H1 (cell line): ENCODE measurements at places on chromosomes 12 and 14. TPM values are rescaled to one million over a fixed set of nuclear protein-coding genes. Genes with fewer than 3 reads are reported as not detected.

DNA sequence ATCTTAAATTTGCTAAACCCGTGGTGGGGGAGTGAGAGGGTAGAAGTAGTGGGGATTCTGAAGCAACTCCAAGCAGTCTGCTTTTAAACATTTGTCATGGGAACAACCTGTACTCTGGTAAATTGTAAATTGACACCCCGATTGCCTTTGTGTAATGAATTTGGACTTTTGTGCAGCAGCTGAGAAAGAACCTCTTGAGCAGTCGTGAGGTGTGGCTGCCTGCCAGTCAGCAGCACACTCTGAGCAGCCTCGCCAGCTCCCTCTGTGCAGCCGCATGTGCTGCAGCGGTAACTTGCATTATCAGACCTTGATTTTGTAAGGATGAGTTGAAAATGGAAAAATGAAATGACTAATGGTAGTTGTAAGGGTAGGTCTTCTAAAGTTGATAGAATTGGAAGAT lies 74.3 kb downstream of the SUSD6 start:
- DNase-seq: no peak

DNA sequence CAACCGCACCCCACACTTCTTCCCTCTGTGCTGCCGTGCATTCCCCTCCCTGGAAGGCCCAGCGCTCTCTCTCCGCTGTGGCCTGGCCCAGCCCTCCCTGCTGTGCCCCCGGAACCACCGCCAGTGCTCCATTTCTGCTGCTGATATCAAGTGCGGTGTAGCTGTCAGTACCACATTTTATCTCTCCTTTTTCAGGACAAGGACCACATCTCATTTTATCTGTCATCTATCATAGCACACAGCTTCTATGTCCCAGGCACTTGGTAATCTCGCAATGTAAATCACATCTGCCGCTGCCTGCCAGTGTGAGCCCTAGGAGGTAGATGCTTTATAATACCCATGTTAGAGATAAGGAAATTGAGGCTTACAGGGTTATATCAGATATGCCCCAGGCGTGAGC lies 18.3 kb downstream of the IL31 start:
- no peak for DNase-seq

DNA sequence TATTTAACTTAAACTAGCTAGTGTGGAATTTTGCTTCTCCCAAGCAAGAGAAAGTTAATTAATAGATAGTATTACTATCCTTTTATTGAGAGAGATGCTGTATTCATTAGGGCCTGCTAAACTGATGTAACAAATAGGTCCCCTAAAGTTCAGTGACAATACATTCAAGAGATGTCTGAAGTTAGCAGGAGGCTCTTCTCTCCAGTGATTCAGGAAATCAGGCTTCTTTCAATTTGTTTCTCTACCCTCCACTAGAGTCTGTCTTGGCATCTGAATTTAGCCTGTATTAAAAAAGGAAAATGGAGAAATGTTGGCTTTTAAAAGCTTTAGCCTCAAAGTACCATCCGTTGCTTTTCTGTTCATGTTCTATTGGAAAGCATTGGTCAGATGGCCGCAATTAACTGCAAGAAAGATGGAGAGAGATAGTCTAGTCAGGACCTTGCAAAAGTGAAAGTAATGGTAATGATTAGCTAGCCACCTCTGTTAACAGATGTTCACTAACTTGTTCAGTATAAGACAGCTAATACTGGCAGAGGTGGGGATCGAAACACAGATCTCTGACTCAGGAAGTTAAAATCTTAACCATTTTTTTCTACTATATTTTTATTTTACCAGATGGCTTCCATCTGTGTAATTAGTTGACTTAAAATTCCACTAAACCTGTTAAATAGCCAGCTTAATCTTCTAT lies 786.8 kb downstream of the TMTC2 start:
- DNase-seq: no peak

GRCh38 chr12:111268738-111269572 lies 99.9 kb downstream of the PHETA1 start:
- peak; percentile 81 for DNase-seq

Gene C12orf60
- 1.2 and 1.5 TPM in 2 replicates for total RNA-seq

GRCh38 chr14:63179383-63179782 lies 24.9 kb upstream of the RHOJ start:
- no peak for DNase-seq

GRCh38 chr12:26318661-26319068 lies 123.3 kb downstream of the SSPN start:
- peak; percentile 2 for DNase-seq

GRCh38 chr12:23906329-23906728 lies 43.1 kb downstream of the SOX5 start:
- no peak for DNase-seq

Gene RAD51AP1
- 42.4 and 48.3 TPM in 2 replicates for total RNA-seq

DNA sequence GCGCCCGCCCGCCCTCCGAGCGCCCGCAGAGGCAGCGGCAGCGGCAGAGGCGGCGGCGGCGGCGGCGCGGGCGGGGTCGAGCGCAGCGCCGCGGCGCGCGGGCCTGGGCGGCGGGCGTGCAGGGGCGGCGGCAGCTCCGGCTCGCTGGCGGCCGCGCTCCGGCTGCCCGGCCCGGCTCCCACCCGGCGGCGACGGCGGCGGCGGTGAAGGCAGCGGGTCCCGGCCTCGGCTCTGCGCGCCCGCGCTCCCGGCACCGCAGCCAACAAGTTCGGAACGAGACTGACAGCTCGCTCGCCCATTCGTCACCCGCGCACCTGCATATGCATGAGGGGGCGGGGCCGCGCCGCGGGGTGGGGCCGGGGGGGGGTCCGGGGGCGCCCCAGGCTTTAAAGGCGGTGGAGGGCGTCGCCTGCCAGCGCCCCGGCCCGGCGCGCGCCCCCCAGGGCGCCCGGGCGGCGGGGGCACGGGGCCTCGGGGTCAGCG lies at the start of gene JAG2:
TSS of gene JAG2 (minus strand) at position 281 of the 483 bp plus-strand sequence. CDS start 356 bp downstream, outside the sequence.
- no peak for DNase-seq

DNA sequence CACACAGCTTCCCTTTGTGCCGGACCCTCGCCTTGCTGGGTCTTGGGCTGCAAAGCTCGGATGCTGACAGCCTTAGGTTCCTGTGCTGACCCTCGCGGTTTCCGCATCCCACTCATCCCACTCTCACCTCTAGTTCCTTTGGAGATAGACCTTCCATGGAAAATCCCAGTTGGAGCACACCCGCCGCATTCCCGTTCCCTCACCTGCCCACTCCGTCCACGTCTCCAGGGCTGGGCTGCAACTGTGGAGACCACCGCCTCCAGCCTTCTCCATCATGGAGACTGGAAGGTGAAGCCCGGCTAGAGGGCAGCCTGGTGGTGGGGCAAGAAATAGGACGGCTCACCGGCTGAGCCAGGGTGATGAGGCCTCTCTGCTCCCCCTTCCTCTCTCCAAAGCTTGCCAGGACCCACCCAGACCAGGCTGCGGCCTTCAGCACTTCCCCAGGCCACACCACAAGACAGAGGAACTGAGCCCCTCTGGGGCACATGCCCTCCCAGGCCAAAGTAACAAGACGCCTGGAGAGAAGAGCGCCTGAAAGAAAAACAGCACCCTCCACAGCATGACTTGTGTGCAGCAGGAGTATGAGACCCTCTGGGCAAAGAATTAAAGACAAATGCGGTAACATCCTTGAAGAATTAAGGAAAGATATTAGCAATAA lies 15.0 kb downstream of the TMEM121 start:
- DNase-seq: no peak

GRCh38 chr12:8508910-8509841 lies 4.1 kb upstream of the CLEC4D start:
- no peak for DNase-seq

Gene NUDT14
- 33.3 and 33.6 TPM in 2 replicates for total RNA-seq

DNA sequence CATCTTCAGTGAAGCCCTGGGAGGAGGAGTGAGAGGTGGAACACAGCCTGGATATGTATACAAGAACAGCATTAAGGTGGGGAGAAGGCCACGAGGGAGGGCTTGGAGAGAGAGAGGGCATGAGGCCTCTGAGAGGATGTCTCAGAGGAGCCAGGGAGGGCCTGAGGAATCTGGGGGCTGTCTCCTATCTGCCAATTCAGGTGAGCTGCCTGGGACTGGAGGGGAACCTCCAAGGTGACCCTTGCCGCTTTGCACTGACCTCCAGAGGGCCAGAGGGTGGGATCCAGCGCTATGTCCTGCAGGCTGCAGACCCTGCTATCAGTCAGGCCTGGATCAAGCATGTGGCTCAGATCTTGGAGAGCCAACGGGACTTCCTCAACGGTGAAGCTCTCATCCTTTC lies 4.4 kb downstream of the ARHGEF25 start:
- no peak for DNase-seq

Gene PARP11
- 12.8 and 13.3 TPM in 2 replicates for total RNA-seq

- no peak for DNase-seq
Observed at GRCh38 chr12:132063491-132063890, 80.6 kb downstream of the DDX51 start.

DNA sequence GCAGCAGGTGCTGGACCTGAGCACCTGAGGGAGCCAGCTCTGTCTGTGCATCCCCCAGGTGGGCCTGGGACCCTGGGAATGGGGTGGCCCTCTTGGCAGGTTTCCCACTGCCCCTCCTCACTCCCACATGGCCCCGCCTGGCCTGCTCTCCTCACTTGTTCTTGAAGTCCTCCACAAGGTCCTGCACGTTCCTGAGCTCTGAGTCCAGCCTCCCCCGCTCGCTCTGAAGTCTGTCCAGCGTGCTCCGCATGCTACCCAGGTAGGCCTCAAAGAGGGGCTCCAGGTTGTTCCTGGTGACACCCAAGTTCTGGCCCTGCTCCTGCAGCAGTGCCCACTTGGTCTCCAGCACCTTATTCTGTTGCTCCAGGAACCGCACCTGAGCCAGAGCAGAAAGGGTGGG lies 2.9 kb downstream of the KRT79 start:
- DNase-seq: no peak

DNA sequence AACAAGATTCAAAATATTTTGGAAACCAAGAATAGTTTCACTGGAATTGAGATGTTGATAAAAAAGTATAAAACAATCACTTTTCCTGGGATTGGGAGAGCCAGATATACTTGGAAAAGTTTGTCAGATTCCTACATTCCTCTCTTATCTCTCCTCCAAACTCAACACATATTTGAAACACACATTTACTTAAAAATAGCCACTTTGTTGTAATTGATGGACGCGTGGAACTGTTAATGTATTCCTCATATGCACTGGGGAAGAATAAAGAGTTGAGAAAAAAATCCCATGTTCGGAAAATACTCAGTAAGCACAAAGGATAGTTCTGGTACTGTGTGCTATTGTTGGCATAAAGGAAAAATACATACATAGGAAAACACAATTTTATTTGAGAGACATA lies 195.6 kb upstream of the FLRT2 start:
- no peak for DNase-seq

DNA sequence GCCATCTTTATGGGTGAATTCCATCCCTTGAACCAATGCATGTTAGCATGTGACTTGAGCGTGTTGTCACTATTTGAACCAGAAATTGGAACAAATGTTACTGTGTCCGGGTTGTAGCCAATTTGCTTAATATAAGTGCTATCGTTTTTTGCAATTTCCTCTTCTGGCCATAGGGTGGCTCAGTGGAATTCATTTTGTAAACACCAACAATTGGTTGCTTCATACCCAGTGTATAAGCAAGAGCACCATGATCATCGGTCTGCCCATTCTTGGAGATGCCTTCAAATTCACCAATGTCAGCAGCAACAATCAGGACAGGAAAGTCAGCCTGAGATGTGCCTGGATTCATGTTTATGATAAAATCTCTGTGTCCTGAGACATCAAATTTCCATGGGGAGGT lies 5.0 kb upstream of the NEDD1 start:
- no peak for DNase-seq

Gene CLEC4C
- total RNA-seq: 0.76 TPM in 1 of 2 replicates, not detected in the other

GRCh38 chr12:76679778-76680177 lies 84.1 kb upstream of the ZDHHC17 start:
- no peak for DNase-seq

GRCh38 chr14:100332797-100333196 lies 9.7 kb downstream of the SLC25A47 start:
- DNase-seq: no peak

Gene TCL1A
- 0.35 and 0.65 TPM in 2 replicates for total RNA-seq

- no peak for DNase-seq
Observed at GRCh38 chr12:122049827-122050226, 28.1 kb downstream of the BCL7A start.

- DNase-seq: no peak
Observed at GRCh38 chr14:89158701-89159100, 258.3 kb downstream of the FOXN3 start.

DNA sequence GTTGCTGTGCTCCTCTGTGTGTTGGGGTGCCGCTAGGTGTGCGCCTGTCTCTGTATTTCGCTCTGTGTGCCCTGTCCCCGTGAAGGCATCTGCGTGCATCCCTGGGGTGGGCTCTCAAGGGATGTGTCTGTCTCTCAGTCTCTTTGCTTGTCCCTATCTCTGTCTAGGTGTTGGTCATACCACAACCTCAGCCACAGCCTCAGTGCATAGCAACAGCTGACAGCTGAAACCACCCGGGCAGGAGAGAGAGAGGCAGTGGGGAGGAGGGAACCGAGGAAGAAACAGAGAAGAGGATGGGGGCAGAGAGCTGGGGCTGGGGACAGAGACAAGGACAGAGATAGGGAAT lies 953 bp upstream of the NXPH4 start:
- DNase-seq: no peak

- DNase-seq: no peak
Observed at GRCh38 chr12:19461999-19462398, 22.7 kb downstream of the AEBP2 start.

Gene NOS1
- total RNA-seq: 1.9 and 2.0 TPM in 2 replicates

DNA sequence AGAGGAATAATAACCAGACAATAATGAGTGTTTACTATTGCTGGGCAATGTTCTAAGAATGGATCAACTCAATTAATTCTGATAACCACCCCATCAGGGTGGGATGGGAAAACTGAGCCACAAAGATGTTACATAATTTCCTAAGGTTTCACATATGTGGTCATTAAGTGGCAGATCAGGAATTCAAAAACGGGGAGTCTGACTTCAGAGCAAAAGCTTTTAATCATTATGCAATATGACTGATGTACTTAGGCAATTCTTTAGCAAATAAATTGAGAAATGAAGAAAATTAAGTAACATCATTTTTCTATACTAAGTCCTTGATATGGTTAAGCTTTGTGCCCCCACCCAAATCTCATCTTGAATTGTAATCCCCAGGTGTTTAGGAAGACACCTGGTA lies 53.4 kb downstream of the PLCZ1 start:
- no peak for DNase-seq

DNA sequence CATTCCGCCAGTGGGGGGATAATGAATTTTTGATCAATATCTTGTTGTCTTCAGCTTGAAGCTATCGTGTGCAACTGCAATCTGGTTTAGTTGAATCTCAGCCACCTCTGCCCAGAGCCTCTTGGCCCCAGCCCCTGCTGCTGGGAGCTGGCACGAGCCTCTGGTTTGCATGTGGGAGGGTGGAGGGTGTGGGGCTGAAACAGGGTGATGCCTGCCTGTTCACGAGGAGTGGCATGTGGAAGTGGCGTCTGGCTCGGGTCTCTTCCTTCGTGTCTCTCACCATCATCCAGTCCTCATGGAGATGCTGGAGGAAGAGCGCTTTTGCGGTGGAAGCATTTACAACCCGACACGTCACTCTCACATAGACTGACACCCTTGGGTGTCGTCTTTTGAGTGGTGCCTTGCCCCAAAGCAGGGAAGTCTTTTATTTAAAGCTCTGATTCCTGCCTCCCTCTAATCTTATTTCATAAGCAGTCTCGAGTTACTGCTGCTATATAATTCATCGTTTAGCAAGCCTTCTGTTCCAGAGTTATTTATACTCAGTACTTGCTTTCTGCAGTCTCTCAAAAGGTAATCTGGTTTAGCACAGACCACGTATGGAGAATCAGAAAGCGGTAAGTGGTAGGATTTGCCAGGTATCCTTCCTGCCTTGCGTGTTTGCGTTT lies 64.5 kb downstream of the AACS start:
- no peak for DNase-seq

GRCh38 chr12:112103758-112104503 lies 4.7 kb downstream of the NAA25 start:
- no peak for DNase-seq

GRCh38 chr12:26266881-26267280 lies 71.5 kb downstream of the SSPN start:
- no peak for DNase-seq
